Vein endothelial cell (primary cell): ENCODE measurements at places on chromosomes 13 and 19. TPM values are rescaled to one million over a fixed set of nuclear protein-coding genes. Genes with fewer than 3 reads are reported as not detected.

The CASP14 gene
- not detected in 2 replicates for total RNA-seq

The CACNG8 gene
- total RNA-seq, result 0.29 and 0.33 TPM in 2 replicates

The CEACAM3 gene
- total RNA-seq, result not detected in 2 replicates

The SRRM5 gene
- total RNA-seq, result 0.10 TPM in 1 of 2 replicates, not detected in the other

The ZNF600 gene
- total RNA-seq, result 5.8 and 7.5 TPM in 2 replicates
